ENCODE measurements at places on chromosomes 2 and 18. TPM values are rescaled to one million over a fixed set of nuclear protein-coding genes. Genes with fewer than 3 reads are reported as not detected.

STARD6 gene
- total RNA-seq = not detected

CTLA4 gene
- total RNA-seq = not detected

MDH1 gene
- 1,395 TPM for total RNA-seq

POTEJ gene
- total RNA-seq = not detected

CENPO gene
- total RNA-seq = 2.7 TPM

ZNF385B gene
- total RNA-seq = 2.3 TPM

Data from heart left ventricle (tissue), 16 donors.